ENCODE measurements at places on chromosomes 3 and 15.

- no peak for DNase-seq
Measured at GRCh38 chr15:33215941-33216872, 21.7 kb upstream of the FMN1 start.

GRCh38 chr15:22966321-22967083, 13.7 kb downstream of the CYFIP1 start:
- no peak for DNase-seq

GRCh38 chr3:133592843-133593242, 19.4 kb downstream of the CDV3 start:
- no peak for DNase-seq

- DNase-seq = no peak
Measured at GRCh38 chr3:73805435-73805834, 180.7 kb upstream of the PDZRN3 start.

GRCh38 chr15:58453931-58454793, 22.4 kb downstream of the LIPC start:
- DNase-seq = peak; percentile 44

GRCh38 chr3:187130346-187131066, 8.8 kb downstream of the RPL39L start:
- peak; percentile 57 for DNase-seq

DNA sequence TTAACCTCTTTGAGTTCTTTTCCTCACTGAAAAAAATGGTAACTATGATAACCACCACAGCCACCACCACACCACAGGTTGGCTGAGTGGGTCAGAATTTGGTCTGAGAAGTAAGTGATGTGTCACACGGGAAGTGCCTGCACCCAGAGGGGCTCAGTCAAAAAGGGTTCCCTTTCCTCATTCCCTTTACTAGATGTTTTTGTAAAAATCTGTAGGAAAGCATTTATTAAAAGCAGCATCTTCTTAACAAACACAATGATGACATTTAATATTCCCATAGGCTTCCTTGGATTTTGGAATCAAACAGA, 23.2 kb downstream of the CFAP92 start:
- DNase-seq = no peak

- no peak for DNase-seq
Measured at GRCh38 chr15:58264053-58264971, 126.1 kb downstream of the AQP9 start.

DNA sequence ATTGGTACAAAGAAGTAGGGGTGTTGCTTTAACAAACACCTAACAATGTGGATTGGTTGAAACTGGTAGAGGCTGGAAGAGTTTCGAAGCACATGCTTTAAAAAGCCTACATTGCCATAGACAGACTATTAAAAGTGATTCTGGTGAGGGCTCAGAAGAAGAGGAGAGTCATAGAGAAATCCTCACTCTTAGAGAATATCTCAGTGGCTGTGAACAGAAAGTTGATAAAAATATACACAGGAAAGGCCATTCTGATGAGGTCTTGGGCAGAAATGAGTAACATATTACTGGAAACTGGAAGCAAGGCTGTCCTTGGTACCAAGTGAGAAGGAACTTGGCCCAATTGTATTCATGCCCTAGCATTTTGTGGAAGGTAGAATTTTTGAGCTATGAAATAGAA, 173.7 kb upstream of the CRBN start:
- DNase-seq = no peak

DNA sequence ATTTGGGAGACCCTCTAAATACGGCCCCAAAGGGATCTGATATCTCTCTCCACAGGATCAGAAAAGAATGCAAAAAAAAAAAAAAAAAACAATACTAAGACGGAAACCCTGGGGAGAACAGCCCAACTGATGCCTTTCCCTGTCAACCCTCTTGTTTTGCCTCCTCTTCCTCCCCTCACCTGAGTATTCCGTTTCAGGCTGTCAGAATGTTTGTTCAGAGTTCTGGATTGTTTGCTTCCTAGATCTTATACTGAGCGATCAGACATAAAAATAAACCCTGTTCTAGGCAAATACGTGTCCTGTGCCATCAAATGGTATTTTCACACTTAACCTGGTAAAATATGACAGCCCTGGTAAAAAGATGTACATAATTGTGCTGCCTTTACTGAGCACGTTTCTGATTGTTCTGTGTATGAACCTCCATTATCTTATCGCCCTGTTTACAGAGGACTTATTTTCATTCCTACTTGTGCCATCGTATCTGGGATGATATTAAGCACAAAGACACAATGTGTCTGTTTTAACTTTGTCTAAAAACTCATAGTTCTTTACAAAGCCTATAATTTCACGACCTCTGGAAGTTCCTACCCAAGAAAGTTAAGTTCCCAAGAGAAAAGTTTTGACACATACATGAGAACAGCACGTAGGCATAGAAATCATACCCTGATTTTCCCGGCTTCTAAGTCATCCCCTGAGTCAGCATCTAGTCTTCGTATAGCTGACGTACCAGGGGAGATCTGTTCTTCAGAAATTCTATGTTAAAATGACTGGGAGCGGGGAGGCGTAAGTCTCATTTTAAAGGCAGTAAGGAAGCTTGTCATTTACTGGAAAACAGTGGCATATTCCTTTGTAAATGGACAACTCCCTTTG, 856 bp downstream of the ZBTB38 start:
- no peak for DNase-seq

- DNase-seq = no peak
Measured at GRCh38 chr3:106945435-106945834, 431.8 kb upstream of the CCDC54 start.

DNA sequence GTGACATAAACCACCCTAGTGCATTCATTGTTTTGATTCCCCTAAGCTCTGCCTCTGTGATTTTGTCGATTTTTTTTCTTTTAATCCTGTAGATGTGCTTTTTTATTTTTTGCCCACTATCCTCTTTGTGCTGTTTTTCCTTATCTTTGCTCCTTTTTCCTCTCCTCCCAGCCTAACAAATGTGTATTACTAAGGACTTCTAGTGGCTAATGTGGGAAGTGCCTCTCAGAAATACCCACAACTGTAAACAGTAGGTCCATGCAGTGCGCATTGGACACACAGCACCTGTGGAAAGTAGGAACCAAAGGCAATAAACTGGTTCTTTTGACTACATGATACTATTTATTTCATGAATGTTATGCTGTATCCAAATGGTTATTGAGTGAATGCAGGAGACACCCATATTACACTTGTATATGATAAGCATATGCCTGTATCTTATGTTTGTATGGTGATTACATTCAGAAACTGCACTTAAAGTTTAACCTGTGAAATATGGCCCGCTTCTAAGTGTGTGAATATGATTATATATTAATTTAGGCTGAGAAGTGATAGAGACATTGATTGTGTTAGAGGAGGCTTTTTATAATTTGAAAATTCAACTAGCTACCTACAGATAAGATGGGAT, 147.8 kb downstream of the PLCL2 start:
- no peak for DNase-seq

DNA sequence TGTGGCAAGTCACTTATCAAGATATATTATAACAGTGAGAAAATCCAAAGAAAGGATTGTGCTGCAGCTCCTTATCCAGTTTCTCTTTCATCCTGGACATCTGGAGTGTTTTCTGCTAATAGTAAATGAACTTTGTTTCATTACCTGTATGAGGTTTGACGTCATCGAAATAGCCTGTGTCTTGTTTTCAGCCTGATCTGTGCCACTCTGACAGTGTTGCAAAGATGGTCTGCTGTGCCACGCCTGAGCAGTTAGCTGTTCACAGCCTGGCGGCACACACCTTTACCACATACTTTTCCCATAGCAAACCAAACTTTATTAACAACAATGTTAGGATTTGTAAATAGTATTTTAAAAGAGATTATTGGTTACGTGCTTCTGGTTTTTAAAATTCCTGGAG, 34.0 kb downstream of the YEATS2 start:
- no peak for DNase-seq

DNA sequence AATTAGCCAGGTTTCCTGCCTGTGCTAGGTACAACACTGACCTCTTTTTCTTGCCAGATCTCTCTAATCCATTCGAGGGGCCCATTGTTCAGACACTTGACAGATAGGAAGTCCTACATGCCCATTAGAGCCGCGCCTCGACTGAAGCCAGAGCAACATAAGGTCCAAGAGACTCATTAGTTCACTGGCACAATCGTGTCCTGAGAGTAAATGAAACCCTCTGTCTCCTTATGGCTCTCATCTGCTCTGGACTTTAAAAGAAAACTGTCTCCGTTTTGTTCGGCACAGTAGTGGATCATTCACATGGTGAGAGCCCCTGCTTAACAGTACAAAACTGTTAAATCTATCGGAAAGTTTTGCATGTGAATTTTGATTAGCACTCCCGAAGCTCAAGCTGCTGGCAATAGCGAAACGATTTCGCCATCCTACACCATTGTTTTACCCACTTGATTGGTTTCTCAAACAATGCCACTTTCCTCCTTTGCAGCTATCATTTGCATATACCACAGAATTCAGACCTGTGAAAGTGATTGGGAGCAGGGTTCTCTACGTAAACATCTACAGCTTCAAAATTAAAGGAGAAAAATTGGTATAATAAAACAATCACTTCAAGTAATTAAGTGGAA, 19.0 kb upstream of the C15orf61 start:
- no peak for DNase-seq

DNA sequence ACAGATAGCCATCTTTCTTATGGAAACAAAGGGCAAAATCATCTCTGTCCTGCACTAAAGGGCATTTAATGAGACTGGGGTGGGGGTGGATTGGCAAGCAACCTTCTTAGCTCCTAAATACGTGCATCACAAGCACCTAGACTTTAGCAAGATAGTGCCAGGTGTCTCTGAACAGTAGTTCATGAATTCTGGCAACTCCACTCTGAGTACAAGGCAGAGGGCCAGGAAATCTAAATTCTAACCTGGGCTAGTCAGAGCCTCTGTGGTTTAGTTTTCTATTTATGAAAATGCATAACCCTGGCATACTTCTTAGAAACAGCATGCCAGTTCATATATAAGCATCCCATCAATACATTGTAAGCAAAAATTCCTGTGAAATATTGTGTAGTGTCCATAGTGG, 788.5 kb downstream of the MCTP2 start:
- no peak for DNase-seq

DNA sequence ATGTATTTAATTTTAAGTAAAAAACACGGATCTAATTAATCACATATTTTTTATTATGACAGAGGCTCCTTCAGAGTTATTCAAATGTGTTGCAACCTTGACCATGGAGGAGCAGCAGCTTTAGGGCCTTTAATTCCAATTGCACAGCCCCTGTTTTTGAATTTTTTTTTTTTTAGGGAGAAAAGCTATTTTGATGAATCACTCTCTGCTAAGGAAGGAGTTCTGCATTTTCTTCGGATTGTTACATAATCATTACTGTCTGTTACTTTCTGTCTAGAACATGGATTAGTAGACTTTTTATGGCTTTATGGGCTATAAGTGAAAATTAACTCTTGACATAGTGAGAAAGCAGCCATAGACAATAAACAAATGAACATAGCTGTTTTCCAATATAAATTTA, 90.8 kb downstream of the MCTP2 start:
- no peak for DNase-seq

- no peak for DNase-seq
Measured at GRCh38 chr3:11583235-11583634, 60.5 kb downstream of the VGLL4 start.

GRCh38 chr15:75720297-75720696, 7.6 kb upstream of the CSPG4 start:
- DNase-seq = no peak
